CD4-positive, alpha-beta memory T cell (primary cell): ENCODE measurements at places on chromosomes 1 and 21.
A peak's percentile ranks its signal among the peaks of the same experiment; 100 is the strongest.

DNA sequence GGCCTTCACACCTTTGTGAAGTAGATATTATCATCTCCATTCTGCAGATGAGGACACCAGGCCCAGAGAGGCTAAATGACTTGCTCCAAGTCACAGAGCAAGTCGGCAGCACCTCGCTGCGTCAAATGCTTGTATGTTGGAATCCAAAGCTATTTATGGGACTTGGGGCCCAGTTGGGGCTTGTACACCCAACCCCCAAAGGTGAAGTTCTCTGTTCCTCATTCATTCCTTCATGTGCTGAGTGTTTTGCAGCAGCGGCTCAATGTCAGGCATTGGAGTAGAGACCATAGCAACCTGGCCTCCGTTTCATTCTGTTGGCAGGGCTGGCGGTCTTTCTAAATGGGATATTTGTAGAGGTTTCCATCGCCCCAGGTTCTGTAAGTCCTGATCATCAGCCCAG, 113.4 kb upstream of the SLC25A33 start:
- no peaks in the 10 kb centered on the region for H3K27me3 ChIP-seq
- no peak for DNase-seq
- H3K4me3 ChIP-seq, result no peak overlapping the region
- H3K4me1 ChIP-seq, result peaks cover 56% of the 10 kb centered on the region
- peak overlapping the region; percentile 11 for H3K27ac ChIP-seq
- H3K36me3 ChIP-seq, result no peaks in the 10 kb centered on the region

- H3K27ac ChIP-seq, result no peak overlapping the region
- no peak for DNase-seq
- H3K27me3 ChIP-seq, result no peaks in the 10 kb centered on the region
- no peaks in the 10 kb centered on the region for H3K36me3 ChIP-seq
- no peak overlapping the region for H3K4me3 ChIP-seq
Observed at GRCh38 chr1:94067196-94067595, 53.8 kb downstream of the ABCA4 start.

GRCh38 chr1:215970406-215970805, 403.3 kb downstream of the KCTD3 start:
- H3K4me3 ChIP-seq, result no peak overlapping the region
- no peaks in the 10 kb centered on the region for H3K4me1 ChIP-seq
- no peaks in the 10 kb centered on the region for H3K27me3 ChIP-seq

- peak overlapping the region; percentile 49 for H3K4me3 ChIP-seq
- H3K27ac ChIP-seq, result peak overlapping the region; percentile 52
- peaks cover 25% of the 10 kb centered on the region for H3K4me1 ChIP-seq
- no peaks in the 10 kb centered on the region for H3K36me3 ChIP-seq
- peak; percentile 72 for DNase-seq
Observed at GRCh38 chr1:65002508-65003315, 36.4 kb upstream of the JAK1 start.

GRCh38 chr21:37165586-37165985, 92.5 kb downstream of the TTC3 start:
- peaks cover 32% of the 10 kb centered on the region for H3K36me3 ChIP-seq
- H3K4me3 ChIP-seq, result no peak overlapping the region
- DNase-seq, result no peak
- H3K27me3 ChIP-seq, result no peaks in the 10 kb centered on the region

DNA sequence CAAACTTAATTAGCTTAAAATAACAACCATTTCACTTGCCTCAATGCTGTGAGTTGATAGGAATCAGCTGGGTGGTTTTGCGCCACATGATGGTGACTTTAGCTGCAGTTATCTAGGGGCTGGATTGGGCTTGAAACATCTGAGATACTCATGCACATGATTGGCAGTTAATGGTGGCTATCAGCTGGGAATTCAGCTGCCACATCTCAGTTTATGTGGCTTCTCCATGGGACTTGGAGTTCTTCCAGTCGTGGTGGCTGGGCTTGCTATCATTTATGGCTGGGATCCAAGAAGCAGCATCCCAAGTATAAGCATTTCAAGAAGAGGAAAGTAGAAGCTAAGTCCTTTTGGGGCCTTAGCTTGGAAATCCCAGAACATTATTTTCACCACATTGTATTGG, 36.4 kb downstream of the PDC start:
- H3K27ac ChIP-seq, result no peak overlapping the region
- H3K27me3 ChIP-seq, result no peaks in the 10 kb centered on the region
- no peaks in the 10 kb centered on the region for H3K36me3 ChIP-seq
